ENCODE measurements at places on chromosomes 1 and 21.

DNA sequence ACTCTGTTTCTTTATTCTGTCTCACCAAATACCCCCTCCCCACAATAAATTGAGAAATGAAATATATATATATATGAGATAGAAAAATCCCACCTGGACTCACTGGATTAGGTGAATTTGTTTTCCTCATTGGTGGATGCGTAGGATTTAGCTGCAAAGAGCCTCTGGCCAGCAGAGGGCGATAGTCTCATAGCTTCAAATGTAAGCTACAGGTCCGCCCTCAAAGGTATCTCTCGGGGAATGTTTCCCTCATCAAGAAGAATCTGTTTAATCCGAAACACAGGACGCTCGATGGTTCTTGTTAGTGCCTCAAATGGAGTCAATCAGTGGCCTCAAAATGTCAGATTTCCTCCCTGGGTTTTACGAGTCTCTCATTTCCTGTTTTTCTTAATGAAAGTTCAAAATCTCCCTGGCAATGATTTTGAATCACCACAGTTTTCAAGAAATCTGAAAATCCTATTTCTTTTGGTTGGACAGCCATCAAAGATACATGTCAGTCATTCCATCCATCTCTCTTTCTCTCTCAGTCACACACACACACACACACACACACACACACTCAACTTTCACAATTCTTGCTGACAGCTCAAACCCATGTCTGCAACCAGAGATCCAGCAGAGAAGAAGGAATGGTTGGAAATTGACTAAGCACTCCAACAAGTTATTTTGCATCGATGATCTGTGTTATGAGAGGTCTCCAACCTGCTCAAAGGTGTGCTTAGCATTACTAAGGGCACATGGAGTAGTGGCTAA is 13.9 kb upstream of the CAMK1G start:
- peak; percentile 60 for DNase-seq

GRCh38 chr1:31214316-31215064 is 25.2 kb downstream of the NKAIN1 start:
- DNase-seq = no peak

DNA sequence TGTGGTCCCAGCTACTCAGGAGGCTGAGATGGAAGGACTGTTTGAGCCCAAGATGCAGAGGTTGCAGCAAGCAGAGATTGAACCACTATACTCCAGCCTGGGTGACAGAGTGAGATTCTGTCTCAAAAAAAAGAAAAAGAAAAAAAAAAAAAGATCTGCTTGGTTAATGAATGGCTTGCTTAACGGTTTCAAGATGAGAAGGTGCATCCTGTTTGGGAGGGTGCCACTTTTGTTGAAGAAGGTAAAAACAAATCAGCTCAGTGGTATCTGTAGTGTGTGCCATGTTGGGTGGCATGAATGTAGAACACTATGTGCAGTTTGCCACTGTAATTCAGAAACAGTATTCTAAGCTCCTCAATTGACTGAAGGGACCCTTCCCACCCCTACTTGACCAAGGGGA is 94.9 kb upstream of the ETV3 start:
- DNase-seq = no peak

- DNase-seq = no peak
These were observed 22.0 kb downstream of the EIF2B3 start for GRCh38 chr1:44964396-44964795.

DNA sequence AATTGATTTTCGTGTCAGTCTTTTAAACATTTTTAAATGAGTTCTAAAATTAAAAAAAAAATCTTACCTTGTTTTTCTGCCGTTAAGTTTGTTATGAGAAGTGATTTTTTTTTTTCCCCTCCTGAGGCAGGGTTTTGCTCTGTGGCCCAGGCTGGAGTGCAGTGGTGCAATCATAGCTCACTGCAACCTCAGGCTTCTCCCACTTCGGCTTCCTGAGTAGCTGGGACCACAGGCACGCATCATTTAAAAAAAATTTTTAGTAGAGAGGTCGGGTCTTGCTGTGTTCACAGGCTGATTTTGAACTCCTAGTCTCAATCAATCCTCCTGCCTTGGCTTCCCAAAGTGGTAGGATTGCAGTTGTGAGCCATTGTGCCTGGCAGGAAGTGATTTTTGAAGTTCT is 41.1 kb downstream of the MTR start:
- DNase-seq = no peak

DNA sequence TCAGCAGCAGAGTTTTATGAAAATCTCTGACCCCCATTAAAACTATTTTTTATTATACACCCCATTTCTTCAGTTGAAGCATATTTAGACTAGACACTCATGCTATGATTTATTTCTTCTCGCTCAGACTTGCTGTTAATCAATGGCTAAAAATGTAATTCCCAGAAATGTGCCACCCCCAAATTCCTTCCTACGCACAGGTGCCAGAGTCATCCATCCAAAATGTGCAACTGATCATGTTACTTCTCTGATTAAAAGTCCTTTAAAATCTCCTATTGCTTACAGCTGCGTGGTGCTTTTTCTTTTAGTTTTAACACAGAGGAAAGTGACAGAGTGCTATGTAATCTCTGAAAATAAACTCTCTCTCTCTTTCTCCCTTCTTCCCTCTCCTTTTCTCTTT is 954.4 kb downstream of the NCAM2 start:
- DNase-seq = no peak

- DNase-seq = no peak
These were observed 86.1 kb downstream of the BACH1 start for GRCh38 chr21:29384683-29385359.

GRCh38 chr1:214445199-214445598 is 106.2 kb downstream of the PTPN14 start:
- DNase-seq = no peak

DNA sequence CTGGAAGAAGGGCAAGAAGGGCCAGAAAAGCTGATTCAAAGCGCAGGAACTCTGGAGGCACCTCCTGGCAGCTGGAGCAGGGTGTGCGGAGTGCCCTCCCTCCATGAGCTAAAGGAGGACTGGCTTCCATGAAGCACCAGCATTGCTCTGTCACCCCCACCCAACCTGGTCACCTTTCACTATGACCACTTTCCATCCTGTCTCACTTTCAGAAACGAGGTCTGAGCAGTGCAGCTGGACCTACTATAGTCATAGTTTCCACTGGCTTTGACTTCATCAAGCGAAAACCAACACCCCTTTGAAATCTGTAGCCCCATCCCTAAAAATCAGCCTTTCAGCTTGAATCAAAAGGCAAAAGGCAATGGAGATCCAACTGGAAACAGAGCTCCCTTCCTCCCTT is 84.8 kb upstream of the CACNA1E start:
- DNase-seq = no peak

DNA sequence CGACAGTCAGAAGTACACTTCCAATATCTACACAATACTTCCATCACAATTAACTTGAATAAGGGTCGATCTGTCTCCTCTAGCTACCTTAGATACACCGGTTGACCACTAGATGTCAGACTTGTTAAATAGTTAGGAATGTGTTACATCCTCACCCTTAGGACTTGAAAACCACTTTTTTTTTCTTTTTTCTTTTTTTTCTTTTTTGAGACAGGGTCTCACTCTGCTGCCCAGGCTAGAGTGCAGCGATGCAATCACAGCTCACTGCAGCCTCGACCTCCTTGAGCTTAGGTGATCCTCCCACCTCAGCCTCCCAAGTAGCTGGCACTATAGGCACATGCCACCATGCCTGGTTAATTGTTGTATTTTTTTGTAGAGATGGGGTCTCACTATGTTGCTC is 120.4 kb upstream of the GREM2 start:
- DNase-seq = peak; percentile 47
